GM18507 (cell line): ENCODE measurements at places on chromosomes 6 and 20.

GRCh38 chr20:25865715-25866656 is 169.3 kb upstream of the ZNF337 start:
- DNase-seq: no peak

DNA sequence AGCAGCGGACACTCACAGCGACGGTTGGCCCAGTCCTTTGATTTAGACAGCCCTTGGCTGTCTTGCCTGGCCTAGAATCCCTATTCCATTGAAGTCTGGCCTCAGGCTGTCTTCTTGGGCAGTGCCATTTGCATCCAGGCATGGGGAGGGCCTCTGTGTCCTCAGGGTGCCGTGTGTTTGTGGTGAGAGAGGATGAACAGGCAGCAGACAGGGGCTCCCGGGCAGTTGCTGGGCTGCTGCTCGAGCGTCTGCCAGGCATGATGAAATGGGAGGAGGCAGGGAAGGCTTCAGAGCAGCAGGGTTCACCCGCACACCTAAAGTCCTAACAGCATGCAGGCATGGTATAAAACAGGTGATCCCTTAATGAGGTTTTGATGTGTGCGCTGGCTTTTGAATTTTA is 126.9 kb downstream of the SOBP start:
- no peak for DNase-seq

DNA sequence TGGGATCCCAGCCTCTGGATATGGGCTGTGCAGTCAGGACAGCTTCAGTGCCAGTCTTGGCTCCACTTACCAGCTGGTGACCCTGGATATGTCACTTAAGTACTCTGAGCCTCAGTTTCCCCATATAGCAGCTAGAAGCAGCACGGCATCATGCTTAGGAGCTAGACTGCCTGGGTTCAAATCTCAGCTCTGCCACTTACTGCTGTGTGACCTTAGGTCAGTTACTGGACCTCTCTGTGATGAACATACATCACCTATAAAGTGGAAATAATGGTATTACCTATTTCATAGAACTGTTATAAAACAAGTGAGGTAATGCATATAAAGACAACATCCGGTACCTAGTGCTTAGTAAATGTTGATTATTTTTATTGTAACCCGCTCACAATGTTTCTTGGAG is 83.7 kb downstream of the GRM4 start:
- no peak for DNase-seq

- DNase-seq: no peak
Measured at GRCh38 chr6:64777941-64778785, 928.9 kb downstream of the EYS start.

DNA sequence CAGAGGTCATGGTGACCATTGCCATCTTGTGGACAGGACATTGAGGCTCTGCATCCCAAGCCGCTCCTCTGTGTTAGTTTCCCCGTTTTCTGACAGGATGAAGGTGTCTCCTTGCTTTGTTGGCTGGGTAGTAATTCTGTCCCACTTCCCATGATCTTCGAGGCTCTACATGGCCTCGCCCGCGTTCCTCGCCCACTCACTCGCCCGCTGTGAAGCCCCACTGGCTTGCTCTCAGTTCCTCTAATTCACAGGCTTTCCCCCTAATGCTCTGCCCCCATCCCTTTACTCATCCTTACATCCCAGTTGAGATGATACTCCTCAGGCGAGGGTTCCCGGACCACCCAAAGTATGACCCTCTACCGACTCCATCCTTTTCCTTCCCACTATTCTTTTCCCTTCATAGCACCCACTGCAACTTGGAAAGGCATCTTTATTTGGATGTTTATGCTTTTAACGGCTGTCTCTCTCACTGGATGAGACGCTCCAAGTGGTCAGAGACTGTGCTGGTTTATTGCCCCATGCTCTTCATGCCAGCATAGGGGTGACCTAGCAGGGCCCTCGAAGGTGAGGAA is 511 bp upstream of the SLC35B2 start:
- DNase-seq: no peak

DNA sequence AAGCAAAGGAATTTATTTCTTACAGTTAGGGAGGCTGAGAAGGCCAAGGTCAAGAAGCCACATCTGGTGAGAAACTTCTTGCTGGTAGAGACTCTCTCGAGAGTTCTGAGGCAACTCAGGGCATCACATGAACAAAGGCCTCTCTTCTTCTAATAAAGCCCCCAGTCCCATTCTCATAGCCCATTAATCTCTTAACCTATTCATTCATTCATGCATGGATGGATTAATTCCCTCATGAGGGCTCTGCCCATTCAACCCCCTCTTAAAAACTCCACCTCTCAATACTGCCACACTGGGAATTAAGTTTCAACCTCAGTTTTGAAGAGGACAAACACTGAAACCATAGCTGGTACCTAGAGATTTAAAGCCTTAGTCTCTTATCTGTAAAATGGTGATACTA is 217.9 kb upstream of the SPTLC3 start:
- DNase-seq: no peak

DNA sequence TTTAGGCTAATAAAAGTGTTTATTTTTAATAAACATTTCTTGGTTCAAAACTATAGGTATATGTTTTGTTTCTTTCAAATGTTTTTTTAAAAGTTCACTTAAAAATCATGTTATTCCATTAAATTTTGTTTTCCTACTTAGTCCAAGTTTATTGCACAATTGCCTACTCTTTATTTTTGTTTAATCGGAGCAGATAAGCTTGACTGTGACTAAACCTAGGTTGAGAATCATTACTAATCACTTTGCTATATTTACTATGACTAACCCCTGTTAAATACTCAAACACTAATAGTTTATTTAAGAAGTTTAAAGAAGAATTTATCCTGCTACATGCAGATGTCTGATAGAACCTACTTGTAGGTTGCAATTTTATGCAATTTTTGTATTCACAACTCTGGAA is 18.8 kb downstream of the MAP3K4 start:
- DNase-seq: no peak

DNA sequence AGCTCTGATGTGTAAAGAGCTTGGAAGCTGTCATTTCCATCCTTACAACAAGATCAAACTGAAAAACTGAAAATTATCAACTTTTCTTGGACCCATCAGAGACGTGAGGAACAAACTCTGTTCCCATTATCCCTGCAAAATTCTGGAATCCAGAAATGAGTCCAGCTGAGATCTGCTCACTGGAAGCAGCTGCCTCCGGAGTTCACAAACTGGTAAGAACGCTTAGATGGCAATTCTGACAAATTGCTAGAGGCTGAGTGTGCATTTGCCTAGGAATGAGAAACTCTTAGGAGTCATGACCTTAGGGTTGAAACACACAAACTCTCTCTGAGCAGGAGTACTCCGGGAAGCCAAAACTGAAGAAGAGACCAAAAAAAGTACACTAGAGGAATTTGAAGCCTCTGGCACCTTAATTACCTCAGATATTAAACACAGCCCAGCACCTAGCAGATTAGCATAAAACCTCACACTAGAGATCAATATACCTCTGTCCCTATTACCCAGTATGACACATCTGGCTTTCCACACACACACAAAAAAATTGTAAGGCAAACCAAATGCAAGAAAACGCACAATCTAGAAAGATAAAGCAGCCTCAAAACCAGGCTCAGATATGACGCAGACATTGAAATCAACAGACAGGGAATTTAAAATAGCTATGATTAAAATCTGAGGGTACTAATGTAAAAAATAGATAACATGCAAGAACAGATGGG is 233.5 kb upstream of the SGK1 start:
- DNase-seq: no peak

DNA sequence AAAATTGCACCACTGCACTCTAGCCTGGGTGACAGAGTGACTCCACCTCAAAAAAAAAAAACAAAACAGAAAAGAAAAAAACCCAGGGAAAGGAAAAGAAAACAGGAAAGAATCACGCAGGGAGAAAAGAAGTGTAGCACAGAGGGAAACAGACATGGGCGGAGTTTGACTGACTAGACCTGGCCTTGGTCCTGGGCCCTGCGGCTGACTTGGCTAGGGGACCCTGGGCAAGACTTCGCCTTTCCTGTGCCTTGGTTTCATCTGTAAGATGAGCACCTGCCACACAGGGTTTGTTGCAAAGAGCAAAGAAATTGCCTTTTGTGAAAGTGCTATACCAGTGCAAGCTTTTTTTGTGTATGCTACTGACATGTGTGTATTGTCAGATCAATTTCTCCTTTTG is 71.3 kb upstream of the KCNG1 start:
- no peak for DNase-seq

DNA sequence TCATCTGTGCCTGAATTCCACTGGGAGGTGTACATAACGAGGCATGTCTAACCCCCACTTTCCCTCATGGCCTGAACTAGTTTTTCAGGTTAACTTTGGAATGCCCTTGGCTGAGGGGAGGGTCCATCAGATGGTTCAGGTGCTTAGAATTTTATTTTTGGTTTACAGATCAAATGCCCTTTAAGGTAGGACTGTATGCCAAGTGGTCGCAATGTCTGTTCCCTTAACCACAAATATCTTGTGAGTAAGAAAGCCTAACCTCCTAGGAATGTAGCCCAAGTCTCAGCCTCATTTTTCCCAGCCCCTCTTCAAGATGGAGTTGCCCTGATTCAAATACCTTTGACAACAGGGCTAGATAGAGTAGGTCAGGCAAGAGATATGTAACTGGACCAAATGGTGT is 78.4 kb downstream of the RNASET2 start:
- no peak for DNase-seq

- DNase-seq: no peak
Measured at GRCh38 chr6:21321531-21321930, 272.0 kb upstream of the SOX4 start.

DNA sequence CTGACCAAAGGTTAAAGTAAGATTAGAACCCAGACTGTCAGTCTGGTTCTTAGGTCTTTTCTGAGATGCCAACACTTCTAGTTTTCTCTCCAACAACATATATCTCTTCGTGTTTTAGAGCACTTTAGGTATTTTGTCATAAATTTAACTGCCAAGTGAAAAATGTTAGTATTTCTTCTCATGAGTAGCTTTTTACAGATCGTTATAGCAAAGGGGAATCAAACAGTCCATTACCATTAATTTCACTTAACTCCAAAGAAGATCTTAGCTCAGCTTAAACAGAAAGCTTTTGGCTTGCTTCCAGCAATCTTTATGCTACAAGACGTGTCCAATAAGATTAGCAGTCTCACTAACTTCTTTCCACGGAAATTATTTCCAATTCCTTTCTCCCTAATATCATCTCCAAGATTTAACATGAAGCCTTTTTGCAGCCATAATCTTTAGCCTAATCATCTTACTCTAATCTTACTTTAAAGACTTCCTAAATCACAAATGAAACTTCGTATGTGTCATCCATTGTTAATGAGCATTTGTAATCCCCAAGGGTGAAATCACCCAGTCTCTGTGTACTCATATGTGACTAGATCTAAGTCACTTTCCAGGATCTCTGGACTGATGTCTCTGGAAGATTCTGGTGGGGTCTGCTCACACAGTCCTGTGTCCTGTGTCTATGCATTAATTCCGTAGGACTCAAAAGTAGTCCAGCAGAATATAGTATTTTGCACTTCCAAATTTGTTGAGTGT is 38.7 kb downstream of the MOXD1 start:
- no peak for DNase-seq

DNA sequence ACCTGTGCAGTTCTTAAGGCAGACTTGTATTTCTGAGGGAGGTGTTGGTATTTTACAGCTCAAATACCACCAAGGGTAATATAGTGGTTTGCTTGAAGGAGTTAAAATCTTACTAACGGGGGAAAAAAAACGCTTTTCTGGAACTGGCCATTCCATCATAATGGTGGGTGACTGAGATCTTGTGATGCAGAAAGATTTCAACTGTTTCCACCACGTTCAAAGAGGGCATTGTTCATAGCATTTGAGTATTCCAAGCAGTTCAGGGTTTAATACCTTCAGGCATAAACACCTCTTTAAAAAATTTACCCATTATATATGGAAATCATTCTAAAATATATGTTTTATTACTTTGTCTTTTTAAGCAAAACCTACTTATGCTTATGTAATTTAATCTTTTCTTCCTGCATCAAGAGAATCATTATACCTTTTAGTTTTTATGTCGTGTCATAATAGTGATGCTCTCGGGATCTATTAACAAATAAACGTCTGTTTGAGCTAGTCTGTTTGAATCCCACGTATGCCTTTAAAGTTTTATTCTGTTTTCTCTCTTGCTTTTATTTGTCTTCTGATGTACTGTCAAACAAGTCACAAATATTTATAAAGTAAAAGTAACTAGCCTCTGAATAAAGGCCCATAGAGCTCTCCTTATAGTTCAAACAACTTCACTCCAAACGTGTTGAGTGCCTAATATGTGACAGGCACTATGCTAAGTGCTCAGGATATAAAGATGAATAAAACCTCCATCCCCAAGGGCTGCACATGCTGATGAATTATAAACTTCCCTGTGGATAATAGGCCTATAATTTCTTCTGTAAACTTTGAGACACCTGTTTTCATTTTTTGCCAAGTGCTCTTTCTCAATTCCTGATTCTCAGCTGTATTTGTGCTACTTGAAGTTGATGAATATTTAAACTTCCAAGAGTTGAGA is 298.8 kb upstream of the FERMT1 start:
- DNase-seq: no peak

DNA sequence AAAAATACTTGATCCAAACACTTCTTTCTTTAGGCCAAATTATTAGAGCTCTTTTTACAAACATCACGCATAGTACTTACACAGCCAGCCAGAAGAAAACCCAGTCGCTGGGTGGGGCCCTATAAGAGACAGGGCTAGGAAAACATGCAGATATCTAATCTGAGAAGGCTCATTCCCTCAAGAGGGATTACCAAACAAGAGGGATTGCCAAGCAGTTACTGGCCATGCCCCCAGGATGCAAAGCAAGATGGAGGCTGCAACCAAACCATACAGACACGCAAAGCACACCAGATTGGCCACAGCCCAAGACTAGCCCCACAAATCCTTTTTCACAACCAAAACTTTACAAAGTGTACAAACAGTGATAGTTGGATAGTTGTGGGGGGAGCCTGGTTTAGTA is 1235.4 kb upstream of the GJE1 start:
- DNase-seq: no peak

GRCh38 chr6:111727041-111727440 is 121.4 kb upstream of the TRAF3IP2 start:
- DNase-seq: no peak

GRCh38 chr6:137214931-137215330 is 4.3 kb downstream of the IFNGR1 start:
- DNase-seq: no peak

DNA sequence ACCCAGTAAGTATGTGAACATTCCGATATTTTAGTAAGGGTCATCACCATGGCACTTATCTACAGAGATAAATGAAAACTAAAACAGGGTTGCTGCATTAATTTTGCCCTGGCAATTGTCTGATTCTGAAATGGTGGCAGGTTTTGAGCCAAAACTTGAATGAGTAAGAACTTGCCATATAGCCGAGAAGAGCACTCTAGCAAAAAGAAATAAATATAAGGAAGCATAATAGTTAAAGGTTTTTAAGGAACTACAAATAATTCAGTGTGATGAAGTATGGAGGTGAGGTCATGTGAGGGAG is 68.5 kb upstream of the BTN3A2 start:
- DNase-seq: no peak

DNA sequence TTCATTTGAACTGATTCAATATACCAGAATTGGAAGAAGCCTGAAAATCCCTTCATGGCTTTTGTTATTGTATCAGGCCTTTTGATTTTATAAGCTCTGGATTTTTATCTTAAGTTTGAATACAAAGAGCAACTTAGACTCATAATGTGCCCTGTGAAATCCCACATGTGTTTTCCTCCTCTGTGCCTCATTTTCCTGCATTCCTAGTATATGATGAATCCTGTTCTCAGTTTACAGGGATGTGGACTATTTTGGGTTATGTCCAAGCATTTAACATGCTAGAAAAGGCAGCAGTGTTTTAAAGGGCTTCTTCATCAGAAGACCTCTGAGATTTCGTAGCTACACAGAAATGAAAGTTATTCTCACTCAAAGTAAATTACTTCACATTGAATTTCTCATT is 455.0 kb downstream of the RFPL4B start:
- no peak for DNase-seq
